ENCODE measurements at places on chromosomes 11 and 22.

DNA sequence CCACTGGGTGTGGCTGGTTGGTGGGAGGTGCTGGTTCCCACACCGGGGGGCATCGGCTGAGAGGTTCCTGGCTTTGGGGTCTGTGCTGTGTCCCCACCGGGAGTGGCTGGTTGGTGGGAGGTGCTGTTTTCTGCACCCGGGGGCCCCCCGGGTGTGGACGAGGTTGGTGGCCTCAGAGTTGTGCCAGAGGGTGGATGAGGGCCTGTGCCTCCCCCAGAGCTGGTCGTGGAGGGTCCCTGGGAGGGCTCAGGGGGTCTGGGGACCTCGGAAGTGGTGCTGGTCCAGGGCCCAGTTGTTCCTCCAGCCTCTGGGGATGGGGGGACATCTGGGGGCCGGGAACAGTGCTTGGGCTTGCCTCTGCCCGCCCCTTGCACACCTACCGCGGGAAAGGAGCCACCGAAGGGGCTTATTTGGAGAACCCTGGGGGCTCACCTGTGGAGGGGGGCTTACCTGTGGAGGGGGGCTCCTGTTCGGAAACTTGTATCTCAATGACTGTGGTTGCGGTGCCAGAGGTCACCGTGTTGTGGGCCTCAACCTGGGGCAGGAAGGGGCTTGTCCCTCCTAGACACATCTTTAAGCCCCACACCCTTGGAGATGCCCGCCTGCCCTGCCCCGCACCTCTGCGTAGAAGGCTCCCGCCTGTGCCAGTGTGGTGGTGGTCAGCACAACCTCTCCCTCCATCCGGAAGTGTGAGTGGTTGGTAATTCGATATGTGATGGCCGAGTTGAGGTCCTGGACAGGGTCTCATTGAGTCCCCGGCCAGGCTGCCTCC is 3.3 kb upstream of the IRF7 start:
- no peak for DNase-seq

- no peak for DNase-seq
Measured at GRCh38 chr11:78223320-78223954, 34.7 kb downstream of the USP35 start.

DNA sequence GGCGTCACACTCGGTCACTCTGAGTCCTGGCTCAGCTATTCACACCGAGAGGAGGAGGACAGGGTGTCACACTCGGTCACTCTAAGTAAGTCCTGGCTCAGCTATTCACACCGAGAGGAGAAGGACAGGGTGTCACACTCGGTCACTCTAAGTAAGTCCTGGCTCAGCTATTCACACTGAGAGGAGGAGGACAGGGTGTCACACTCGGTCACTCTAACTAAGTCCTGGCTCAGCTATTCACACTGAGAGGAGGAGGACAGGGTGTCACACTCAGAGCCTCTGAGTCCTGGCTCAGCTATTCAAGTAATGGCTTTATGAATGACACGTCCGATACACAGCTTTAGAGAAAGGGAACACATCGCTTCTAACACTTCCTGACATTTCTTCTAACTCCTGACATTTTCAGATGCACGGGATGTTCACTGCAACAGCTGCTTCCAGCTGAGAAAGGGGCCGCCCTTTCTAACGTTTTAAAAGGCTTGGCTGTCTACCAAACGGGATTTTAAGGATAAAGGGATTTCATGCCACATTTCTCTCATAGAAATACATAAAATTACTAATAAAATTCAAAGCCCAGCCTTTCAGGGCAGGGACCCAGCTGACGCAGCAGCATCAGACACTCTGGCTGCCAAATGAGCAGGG is 28.1 kb downstream of the DRD4 start:
- no peak for DNase-seq

- no peak for DNase-seq
Measured at GRCh38 chr11:23308041-23308440, 447.8 kb upstream of the CCDC179 start.

GRCh38 chr22:39731881-39732555 is 161.5 kb downstream of the CACNA1I start:
- no peak for DNase-seq

- DNase-seq, result no peak
Measured at GRCh38 chr11:8652140-8652539, 30.3 kb downstream of the TRIM66 start.

GRCh38 chr11:114441921-114442320 is 2.7 kb downstream of the REXO2 start:
- no peak for DNase-seq

Data from NCI-H460 (cell line).